A172 (cell line): ENCODE measurements at places on chromosomes 7 and 10.

DNA sequence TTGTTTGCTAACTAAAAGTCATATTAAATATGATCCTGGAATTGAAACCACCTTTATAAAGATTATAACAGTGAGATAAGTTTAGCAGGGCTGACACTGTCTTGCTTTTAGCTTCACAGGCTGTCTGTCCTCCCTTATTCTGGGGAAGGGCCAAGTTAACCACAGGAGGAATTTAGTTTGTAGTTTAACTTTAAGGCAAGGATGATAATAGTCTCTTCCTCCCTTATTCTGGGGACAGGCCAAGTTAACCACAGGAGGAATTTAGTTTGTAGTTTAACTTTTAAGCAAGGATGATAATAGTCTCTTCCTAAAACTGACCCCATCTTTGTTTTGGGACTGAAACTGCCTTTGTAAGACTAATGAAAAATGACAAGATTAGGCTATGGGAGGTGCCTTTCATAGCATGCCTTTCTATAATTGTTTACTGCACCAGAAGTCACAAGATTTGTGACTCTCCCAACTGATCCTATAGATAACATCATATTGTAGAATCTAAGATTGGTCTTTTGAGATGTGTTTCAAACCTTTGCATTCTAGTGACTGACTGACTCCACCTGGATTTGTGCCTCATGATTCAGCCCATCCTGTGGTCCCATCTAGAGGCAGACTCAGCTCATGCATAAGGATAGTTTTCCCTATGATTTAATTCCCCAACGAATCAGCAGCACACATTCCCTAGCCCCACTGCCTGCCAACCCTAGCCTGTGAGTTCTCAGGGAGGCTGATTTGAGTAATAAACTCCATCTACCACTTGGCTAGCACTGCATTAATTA lies 212.0 kb downstream of the MAGI2 start:
- peak; percentile 54 for DNase-seq

GRCh38 chr10:63603709-63604445 lies 82.7 kb downstream of the REEP3 start:
- DNase-seq: no peak

DNA sequence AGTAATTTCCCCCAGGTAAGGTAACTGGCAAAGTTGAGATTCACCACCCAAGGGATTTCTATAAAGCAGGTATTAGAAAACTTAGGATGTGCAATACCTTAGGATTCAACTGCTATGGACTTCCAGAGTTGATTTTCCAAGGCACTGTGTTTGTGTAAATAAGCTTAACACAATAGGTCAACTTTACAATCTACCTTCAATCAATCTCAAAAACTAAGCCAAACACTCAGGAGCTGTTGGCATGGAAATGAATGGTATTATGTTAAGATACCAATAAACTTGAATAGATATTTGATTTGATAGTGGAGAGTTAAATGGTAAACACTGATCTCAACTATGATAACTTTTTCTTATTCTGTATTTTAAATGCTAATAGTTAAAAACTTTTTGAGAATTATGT lies 762 bp upstream of the SEMA3E start:
- no peak for DNase-seq

DNA sequence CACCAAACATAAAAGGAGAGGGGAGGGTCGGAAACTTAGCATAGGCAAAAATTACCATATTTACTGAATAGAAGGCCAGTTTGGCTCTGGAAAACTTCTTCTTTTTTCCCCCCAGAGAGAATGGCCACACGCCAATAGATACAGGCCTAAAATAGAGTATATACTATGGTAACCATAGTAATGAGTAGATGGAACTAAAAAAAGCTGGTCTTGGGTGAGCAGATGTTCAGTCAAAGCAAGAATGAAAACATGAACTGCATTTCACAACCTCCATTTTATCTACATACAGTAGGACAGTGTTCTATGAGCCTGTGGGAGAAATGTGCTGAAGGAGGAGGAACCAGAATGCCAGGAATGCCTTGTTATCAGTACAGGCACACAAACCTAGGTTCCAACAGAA lies 141.7 kb upstream of the SEMA3A start:
- DNase-seq: no peak

GRCh38 chr7:8390262-8390626 lies 43.2 kb upstream of the NXPH1 start:
- DNase-seq: no peak

- DNase-seq: no peak
These were observed 309.2 kb upstream of the SHH start for GRCh38 chr7:156121434-156121833.

GRCh38 chr10:19929506-19930140 lies 113.4 kb downstream of the PLXDC2 start:
- peak; percentile 40 for DNase-seq

DNA sequence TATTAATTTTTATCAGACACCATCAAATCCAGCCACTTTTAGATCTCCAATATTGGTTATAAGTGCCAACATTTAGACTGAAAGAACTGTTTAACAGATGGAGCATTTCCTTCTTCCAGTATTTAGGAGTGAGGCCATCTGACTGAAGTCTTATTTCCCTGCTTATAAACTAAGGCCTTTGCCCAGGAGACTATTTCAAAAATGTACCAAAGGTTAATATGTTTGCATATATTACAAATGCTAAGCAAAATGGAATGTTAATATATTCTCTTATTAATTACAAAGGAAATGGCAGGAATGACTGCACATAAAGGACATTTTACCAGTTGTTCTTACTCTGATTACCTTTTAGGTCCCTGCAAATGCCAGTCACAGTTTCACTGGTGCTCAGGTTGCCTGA lies 238.9 kb upstream of the PLXNA4 start:
- no peak for DNase-seq

- DNase-seq: no peak
These were observed 171.1 kb downstream of the GRM3 start for GRCh38 chr7:86814661-86815379.

DNA sequence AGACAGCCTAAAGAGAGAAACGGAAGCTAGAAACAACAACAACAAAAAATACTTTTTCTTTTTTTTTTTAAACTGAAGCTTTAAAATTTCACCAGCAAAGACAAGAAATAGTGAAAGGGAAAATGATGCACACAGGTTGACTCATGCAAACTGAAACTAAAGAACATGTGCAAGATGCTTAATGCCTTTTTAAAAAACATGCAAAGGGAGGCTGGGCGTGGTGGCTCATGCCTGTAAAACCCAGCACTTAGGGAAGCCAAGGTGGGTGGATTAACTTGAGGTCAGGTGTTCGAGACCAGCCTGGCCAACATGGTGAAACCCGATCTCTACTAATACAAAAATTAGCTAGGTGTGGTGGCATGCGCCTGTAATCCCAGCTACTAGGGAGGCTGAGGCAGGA lies 15.1 kb upstream of the CUBN start:
- no peak for DNase-seq

- no peak for DNase-seq
These were observed 70.8 kb downstream of the GRID1 start for GRCh38 chr10:86295791-86296190.

- DNase-seq: no peak
These were observed 1.9 kb upstream of the HSPA12A start for GRCh38 chr10:116744163-116744753.

- no peak for DNase-seq
These were observed 824.9 kb downstream of the TNS3 start for GRCh38 chr7:46756996-46757395.

- no peak for DNase-seq
These were observed 9.8 kb downstream of the TMEM60 start for GRCh38 chr7:77788327-77788902.

DNA sequence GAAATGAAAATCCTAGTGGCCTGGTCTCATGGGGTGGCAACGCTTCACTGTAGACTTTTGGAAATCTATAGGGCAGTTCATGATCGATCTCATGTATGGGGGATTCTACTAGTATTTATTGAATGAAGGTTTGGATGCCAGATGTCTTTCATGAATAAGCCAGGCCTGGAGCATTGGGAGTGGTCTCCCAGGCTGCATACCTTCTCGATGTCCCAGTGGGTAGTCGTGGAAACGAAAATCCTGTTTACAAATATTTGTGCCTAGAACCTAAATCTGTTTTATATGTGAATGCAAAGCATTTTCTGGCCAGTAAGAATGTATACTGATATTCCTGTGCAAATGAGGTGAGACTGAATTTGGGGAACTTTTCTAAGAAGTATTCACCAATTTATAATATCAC lies 105.0 kb upstream of the C1QL3 start:
- DNase-seq: no peak

DNA sequence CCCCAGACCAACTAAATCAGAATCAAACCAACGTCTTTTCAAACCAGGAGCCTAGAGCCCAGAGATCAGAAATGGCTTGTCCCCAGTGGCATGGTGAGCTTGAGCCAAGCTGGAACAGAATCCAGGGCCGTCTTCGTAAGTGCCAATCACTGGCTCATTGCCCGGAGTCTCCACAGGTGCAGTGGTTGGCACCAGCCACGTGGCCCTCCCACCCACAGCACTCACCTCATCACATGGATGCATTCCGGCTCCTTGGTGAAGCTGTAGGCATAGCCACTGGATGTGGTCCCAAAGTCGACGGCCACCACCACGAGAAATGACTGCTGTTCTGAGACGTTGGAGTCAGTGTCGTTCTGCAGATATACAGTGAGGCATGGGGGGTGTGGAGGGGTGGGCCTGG lies 37.4 kb downstream of the HSPA12A start:
- DNase-seq: no peak

GRCh38 chr10:78511324-78512204 lies 477.9 kb downstream of the RPS24 start:
- DNase-seq: no peak
